Activated CD4-positive, CD25-positive, alpha-beta regulatory T cell treated with anti-CD3 and anti-CD28 coated beads, Interleukin-2, amount 50 U/mL, for 16 hours (primary cell): ENCODE measurements at places on chromosomes 2 and 18.

GRCh38 chr2:235555371-235555770 lies 61.5 kb downstream of the AGAP1 start:
- DNase-seq, result no peak

DNA sequence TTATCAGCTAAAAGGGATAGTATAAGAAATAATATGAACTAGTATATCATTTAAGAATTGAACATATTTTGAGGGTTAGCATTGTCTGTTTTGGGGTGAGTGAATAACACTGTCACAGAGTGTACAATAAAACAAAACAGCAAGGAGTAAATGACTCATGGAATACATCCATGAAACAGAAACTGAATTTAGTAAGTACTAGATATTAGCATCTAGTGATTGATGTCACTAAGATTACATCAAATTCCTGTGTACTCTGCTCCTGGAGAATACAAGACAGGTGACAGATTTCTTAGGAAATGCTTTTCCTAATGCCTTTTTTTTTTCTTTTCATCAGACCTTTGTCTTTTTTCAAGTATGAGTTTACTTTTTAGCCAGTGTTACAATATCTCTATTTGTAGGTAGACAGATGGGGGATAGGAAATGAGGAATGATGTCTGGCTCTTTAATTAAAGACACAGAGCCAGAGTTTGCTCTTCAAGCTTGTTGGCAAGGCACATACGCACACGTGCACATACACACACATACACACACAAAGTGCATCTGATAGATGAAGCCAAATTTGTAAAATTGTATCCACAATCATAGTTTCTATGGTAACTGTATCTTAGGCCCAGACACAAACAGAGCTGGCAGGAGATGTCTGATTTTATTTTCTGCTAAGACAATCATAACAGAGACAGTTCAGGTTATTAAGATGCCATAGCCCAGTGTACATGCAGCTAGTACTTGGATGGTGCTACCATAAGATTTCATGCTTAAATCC lies 138.2 kb upstream of the NRP2 start:
- no peak for DNase-seq

DNA sequence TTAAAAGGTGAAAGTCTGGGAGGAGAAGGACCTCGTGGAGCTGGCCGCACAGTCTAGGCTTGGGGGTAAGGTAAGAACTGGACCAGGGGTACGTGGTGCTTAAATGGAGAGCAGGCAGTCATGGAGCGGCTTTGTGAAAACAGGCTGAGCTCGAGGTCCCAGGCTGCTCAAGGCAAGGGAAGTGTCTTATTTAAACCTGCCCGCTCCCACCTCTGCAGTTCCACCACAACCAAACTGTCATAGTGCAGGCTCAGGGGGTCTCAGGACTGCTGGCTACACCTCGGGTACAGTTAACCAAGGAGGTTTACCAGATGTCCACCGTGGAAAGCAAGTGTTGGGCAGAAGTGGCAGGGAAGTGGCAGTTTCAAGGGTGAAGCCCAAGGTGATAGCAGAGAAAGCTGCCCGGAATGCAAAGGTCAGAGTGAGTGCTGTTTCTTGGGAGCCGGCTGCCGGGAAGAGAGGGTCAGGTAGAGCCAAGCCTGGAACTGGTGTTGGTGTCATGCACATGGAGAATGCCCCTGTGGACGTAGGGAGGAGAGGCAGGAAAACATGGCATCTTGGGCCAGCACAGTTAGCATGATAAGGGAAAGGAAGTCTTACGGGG lies 203.3 kb downstream of the GBX2 start:
- DNase-seq, result no peak

- no peak for DNase-seq
Observed at GRCh38 chr2:157989227-157989626, 112.4 kb upstream of the UPP2 start.

DNA sequence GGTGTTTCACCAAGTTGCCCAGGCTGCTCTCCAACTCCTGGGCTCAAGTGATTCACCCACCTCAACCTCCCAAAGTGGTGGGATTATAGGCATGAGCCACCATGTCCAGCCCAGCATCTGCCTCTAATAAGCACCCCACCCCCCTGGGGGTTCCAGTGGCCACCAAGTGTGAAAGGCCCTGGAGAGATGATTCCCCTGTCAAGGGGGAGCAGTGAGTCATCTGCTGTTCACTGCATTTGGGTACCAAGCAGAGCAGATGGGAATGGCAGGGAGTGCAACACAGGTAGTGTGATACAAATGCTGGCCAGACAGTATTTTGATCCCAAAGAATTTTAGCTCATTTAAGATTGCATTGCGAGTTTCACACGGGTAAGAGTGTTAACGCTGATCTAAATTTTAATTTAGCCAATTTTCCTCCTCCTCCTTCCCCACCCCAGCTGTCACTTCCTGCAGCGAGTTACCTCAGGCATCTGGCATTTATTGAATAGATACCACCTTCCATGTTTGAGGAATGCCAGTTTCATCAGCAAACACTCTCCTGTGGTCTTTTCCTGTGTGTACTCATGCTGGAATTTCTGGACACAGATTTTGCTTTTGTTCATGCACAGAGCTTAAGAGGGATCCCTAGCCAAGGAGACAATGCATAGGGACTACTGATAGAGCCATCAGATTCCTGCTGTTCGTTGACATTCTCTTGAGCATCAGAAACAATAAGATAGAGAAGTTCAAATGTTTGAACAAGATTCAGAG lies 32.4 kb upstream of the NCK2 start:
- no peak for DNase-seq

GRCh38 chr2:70679259-70679658 lies 88.7 kb downstream of the ADD2 start:
- DNase-seq, result no peak

DNA sequence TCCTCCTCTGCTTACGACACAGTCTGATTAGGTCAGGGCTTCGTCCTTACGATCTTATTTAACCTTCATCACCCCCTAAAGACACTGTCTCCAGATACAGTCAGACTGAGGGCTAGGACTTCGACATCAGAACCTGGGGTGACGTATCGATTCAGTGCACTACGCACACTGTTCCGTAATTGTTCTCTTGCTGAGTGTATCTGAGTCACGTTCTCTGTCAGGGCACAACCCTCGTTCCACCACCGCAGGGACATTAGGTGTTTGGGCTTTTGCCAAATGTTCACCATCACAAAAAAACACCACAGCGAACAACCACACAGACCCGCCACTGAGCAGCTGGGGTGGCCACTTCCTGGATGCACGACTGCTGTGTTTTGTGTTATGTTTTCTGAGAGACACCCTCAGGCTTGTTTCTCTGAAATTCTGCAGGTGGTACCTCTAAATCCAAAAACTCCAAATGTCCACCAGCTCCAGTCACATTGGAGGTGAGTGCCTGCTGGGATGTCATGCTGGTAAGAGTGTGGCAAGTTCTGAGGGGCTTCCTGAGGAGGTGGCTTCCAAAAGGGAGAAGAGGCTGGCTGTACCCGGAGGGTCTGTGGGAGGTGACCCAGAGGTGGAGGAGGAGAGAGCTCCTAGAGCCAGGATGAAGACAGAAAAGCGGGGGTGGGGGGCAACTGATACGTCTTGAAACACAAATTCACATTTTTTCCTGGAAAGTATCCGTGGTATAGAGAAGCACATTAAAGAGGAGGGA lies 66.6 kb downstream of the ADNP2 start:
- DNase-seq, result no peak

DNA sequence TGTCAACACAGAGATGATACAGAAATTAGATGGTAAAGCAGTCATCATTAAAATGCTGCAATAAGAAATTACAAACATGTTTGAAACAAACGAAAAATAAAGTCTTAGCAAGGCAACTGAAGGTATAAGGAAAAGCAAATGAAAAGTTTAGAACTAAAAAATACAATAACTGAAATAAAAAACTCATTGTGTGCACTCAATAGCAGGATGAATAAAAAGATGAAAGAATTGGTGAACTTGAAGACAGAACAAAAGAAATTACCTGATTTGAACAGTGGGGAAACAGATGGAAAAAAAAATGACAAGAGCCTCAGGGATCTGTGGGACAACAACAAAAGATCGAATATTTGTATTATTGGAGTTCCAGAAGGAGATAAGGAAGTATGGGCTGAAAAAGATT lies 46.5 kb downstream of the TSN start:
- no peak for DNase-seq

DNA sequence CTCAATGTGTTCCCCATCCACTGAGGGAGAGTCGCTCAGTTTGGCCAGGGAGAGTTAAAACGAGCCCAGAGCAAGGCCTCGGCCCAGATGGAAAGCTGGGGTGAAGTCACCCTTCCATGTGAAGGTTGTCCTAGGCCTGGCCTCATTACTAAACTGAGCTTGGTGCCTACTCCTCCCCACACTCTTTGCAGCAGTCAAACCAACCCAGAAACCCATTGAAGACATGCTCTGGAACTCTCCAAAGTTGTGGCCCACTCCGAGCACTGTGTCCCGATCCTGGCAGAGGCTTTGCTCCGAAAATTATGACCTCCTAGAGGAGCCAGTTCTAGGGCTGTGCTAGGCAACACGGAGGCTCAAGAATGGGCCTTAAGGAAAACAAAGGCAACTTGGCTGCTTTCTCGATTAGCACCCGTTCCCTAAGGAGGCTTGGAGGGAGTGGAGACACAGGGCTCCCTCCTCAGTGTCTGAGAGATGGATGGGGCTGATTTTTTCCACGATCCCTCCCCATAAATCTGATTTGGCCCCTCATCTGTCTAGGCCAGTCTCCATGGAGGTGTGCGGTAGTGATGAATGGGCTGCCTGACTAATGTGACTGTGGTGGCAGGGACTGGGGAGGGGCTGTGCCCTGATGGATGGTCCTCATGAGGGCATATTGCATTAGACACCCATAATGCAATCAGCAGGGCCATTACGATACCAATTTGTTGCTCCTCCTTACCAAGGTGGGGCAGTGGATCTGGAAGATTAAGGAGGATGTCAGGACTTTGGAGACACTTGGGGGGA lies 11.7 kb upstream of the CYP26B1 start:
- no peak for DNase-seq

GRCh38 chr2:142596334-142597088 lies 281.0 kb upstream of the KYNU start:
- DNase-seq, result no peak

DNA sequence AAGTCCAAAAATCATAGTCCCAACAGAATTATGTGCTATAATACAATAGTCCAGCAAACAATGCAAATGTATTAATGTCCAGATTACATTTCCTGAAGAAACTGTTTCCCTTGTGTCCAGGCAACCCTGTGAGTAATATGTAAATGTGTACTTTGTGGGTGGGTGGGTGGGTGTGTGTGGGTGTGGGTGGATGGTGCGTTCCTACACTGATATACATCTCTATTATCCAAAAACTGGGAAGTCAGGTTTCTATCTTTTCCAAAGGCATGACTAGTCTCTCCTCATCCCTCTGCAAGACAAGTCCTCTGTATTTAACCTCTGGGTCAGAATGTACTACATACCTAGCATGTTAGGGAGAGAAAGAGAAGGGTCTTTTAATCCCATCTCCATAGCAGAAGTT lies 71.6 kb downstream of the LNPK start:
- DNase-seq, result no peak

- DNase-seq, result no peak
Observed at GRCh38 chr2:169029341-169029740, 1.8 kb downstream of the ABCB11 start.

DNA sequence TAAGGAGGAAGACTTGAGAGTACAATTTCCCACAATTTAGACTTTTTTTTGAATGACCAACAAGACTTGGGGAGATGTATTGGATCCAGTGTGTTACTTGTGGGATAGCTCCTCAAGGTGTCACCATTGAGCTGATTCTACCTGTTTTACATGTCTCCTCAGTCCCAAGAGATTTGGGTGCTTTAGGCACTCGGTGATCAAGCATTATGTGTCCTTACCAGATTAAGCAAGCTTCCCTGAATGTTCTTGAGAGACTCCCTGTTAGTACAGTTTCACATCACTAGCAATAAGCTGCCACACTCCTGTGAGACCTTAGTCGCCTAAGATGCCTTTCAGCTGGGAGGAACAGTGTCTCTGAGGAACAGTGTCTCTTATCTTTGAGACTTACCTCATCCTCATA lies 384.3 kb upstream of the SYT4 start:
- no peak for DNase-seq

GRCh38 chr18:79106084-79106483 lies 36.9 kb downstream of the ATP9B start:
- DNase-seq, result no peak
